ENCODE measurements at places on chromosomes 2 and 18.

GRCh38 chr2:19195661-19196060 is 162.8 kb downstream of the OSR1 start:
- DNase-seq = no peak

- DNase-seq = no peak
Observed at GRCh38 chr2:153195342-153195741, 283.2 kb downstream of the RPRM start.

DNA sequence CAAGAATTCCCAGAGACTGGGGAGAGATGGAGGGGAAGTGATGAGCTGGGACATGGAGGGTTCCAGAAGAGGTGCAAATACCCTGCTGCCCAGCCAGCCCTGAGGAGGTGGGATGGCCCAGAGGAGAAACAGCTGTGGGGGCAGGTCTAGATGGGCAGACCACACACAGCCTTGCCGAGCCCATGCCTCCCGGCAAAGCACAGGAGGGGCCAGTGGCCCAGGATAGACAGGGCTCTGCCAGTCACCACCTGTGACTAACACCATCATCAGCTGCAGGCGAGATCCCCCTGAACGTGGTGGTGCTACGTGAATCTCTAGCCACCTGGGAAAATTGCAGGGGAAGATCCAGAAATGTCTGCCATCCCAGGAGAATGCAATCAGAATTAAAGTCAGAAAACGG is 39.4 kb downstream of the SCTR start:
- DNase-seq = no peak

- DNase-seq = no peak
Observed at GRCh38 chr2:36530178-36530982, 67.6 kb downstream of the FEZ2 start.

DNA sequence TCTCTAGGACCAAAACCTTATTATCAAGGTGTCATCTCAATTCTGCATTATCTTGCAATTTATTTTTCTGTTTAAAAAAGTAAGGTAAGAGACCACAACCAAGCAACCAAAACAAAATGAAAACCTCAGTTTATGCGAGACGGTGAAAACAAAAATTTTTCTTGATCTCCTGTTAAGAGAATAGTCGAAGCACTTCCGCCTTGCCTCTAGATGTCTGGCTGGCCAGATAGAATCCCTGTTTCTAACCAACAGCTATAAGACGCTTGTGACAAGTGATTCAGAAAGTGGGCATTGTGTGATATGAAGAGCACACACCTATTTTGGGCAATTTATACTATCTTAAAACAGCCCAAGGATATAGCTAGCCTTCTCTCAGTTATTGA is 51.2 kb downstream of the MGAT5 start:
- no peak for DNase-seq

- DNase-seq = no peak
Observed at GRCh38 chr18:79136742-79137141, 67.5 kb downstream of the ATP9B start.

DNA sequence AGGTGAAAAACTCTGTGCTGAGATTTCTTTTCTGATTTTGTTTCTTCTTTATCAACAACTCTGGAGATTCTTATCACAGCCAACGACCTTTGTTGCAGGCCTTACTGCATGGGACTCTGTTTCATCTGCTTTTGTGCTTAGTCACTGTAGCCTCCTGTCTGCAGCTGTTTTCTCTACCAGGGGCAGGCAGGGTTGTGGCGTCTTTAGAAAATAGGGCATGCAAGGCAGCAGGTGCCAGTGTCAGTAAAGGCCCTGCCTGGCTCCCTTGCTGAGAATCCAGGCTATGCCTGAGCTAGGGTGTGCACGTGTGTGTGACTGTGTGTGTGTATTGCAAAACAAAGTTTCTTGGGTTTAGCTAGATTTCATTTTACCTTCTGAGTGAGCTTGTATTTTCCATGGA is 14.6 kb upstream of the SLC9A2 start:
- DNase-seq = no peak

DNA sequence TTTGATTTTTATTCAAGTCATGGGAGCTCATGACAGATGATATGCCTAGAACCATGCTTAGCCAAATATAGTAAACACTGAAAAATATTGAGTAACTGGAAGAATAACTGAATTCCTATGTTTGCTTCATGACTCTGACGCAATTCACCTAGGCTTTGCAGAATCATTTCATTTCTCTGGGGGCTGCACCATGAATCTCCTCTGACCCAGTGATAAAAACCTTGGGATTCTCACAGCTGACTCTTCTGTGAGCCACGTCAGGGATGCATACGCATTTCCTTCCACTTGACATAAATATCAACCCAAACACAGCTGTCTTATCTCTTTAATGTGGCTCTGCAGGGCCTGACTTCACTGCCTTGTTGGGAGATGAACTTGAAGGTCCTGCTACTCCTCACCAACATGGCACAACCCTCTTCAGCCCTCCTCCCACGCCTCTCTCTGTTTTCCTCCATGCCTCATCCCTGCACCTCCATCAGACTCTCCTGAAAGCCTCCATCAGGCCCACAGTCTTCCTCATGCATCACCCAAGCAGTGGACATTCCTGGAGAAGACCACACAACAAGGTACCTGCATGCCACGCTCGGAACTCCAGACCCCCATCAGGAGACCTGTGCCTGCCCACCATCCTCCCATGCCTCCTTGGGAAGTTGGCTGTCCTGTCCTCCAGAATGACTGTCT is 29.8 kb downstream of the COL6A3 start:
- DNase-seq = no peak

GRCh38 chr18:30676053-30676480 is 366.5 kb downstream of the DSC3 start:
- DNase-seq = no peak

GRCh38 chr2:65700720-65701119 is 268.3 kb upstream of the SPRED2 start:
- DNase-seq = no peak

GRCh38 chr2:234245945-234246344 is 195.4 kb downstream of the SPP2 start:
- no peak for DNase-seq

GRCh38 chr2:150663143-150663542 is 175.7 kb upstream of the RND3 start:
- DNase-seq = no peak

DNA sequence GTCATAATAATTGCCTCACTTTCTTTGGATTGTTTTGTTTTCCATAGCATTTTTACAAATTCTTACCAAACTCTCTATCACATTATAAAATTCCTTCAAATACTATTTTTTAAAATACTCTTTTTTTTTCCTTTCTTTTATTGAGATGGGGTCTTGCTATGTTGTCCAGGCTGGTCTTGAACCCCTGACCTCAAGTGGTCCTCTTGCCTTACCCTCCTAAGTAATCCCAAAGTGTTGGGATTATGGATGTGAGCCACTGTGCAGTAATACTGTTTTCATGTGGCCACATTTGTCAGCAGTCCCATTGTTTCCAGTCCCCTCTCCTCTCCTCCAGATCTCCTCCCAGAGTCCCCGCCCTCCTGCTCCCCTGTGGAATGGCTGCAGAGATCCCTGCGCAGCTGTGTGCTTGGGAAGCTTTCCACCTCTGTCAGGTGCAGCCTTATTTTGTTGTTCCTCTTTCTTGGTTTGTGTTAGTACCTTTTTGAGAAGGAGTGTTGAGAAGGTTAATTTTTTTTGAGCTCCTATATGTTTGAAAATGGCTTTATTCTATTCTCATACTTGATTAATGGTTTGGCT is 227.3 kb downstream of the LOXHD1 start:
- DNase-seq = no peak

- DNase-seq = no peak
Observed at GRCh38 chr2:56960581-56960980, 776.8 kb downstream of the CCDC85A start.

- no peak for DNase-seq
Observed at GRCh38 chr18:77772177-77772576, 522.5 kb downstream of the GALR1 start.

GRCh38 chr2:68605939-68606338 is 37.4 kb upstream of the PROKR1 start:
- DNase-seq = no peak

GRCh38 chr2:10481666-10482157 is 33.6 kb upstream of the ODC1 start:
- no peak for DNase-seq

All from activated CD8-positive, alpha-beta memory T cell treated with anti-CD3 and anti-CD28 coated beads, Interleukin-2, amount 50 U/mL, for 48 hours (primary cell).